ENCODE measurements at places on chromosomes 13 and 19. TPM values are rescaled to one million over a fixed set of nuclear protein-coding genes. Genes with fewer than 3 reads are reported as not detected.

DNA sequence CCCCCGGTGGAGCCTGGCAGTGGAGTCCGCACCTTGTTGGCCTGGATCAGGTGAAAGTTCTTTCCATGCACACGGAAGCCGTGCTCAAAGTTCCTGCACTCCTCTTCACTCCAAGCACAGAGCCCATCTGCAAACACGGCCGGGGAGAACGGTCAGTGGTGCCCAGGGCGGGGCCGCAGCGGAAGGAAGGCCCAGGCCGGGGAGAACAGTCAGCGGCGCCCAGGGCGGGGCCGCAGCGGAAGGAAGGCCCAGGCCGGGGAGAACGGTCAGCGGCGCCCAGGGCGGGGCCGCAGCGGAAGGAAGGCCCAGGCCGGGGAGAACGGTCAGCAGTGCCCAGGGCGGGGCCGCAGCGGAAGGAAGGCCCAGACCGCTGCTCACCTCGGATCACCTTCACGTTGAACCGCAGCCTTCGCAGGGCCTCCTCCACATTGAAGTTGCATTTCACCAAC, 20.6 kb upstream of the PLPP2 start:
- no peak for DNase-seq

The KL gene
- total RNA-seq = 1.5 TPM

The TPRX2 gene
- not detected for total RNA-seq

- DNase-seq = no peak
These were observed 408.3 kb downstream of the KLF5 start for GRCh38 chr13:73467125-73467524.

- DNase-seq = no peak
These were observed 8.6 kb downstream of the ANO8 start for GRCh38 chr19:17325881-17326594.

DNA sequence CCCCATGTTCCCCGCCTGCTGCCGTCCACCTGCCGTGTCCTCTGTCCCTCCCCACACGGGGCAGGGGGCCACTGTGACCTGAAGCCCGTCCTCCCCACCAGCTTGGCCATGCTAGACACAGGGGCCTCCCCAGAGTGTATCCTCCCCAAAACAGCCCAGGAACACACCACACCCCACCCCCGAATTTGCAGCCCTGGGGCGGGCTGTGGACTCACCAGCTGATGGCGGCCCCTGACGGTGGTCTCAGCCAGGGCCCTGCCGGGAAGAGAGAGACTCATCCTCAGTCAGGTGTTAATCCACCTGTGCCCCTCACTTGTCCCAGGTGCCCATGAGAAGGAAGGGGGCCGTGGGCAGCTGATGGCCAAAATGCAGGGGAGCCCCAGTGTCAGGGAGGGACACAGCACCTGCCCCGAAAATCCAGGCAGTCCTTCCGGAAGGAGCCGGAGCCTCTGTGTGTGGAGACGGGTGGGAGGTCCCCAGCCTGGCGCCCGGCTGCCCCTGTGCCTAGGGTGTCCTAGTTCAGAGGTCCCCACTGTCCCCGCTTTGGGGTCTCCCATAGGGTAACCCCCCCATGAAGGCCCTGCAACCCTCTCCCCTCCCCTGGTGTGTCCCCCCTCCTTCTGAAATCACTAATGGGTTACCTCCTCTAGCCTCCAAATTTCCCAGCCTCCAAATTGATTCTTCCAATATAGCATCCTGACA, 39.3 kb upstream of the TCF3 start:
- DNase-seq = no peak

The RFPL4AL1 gene
- not detected for total RNA-seq

- DNase-seq = no peak
These were observed 1617.6 kb upstream of the SLC10A2 start for GRCh38 chr13:104683789-104684188.

DNA sequence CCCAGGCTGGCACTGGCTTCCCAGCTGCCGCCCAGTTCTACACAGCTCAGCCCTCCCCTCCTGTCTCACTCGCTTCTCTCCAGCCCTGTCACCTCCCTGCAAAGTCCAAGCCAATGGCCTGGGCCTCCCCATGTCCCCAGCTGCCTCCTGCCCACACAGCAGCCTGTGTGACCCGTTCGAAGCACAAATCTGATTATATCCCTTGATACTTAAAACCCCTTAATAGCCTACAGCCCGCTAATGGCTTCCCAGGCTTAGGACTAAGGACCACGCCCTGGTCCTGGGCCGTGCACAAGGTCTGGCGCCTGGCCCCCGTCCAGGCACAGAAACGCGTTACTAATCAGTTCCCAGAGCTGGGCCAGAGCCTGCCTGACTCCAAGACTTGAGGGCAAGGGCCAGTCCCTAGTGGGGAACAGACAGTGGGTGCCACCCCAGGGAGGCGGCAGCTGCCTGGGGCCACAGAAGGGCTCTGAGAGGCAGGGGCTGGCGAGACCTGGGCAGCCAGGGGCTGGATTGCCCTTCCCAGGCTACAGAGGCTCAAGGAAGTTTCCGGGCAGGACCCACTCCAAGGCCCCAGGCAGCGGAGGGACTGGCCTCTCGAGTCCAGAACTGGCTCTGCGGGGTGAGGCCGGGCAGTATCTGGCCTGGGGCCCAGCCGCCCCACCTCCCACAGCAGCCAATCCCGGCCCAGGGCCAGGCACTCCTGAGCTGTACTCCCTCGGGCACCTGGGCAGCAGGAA, 10.4 kb downstream of the XAB2 start:
- no peak for DNase-seq

The F10 gene
- total RNA-seq = not detected

- DNase-seq = no peak
These were observed 1.2 kb upstream of the DCT start for GRCh38 chr13:94480672-94481145.

- DNase-seq = no peak
These were observed 154.0 kb upstream of the TSC22D1 start for GRCh38 chr13:44730099-44730498.

DNA sequence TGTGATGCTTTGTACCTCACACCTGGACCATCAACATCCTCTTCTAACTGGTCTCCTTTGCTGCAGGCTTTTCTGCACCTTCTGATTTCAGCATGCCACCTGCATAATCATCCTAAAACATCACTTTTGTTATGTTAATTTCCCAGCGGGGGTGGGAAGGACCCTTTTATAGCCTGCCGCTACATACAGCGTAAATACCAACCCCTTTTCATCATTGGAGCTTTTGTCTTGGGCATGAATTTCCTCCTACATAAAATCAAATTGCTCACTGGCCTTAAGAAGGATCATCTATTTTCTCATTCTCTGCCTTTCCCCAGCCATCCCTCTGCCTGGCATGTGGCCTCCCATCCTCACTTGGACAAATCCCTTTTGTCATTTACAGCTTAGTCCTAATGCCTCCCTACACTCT, 124.7 kb downstream of the RBM26 start:
- peak; percentile 7 for DNase-seq

The CDC42EP5 gene
- 119 TPM for total RNA-seq
